ENCODE measurements at places on chromosomes 4 and X.

DNA sequence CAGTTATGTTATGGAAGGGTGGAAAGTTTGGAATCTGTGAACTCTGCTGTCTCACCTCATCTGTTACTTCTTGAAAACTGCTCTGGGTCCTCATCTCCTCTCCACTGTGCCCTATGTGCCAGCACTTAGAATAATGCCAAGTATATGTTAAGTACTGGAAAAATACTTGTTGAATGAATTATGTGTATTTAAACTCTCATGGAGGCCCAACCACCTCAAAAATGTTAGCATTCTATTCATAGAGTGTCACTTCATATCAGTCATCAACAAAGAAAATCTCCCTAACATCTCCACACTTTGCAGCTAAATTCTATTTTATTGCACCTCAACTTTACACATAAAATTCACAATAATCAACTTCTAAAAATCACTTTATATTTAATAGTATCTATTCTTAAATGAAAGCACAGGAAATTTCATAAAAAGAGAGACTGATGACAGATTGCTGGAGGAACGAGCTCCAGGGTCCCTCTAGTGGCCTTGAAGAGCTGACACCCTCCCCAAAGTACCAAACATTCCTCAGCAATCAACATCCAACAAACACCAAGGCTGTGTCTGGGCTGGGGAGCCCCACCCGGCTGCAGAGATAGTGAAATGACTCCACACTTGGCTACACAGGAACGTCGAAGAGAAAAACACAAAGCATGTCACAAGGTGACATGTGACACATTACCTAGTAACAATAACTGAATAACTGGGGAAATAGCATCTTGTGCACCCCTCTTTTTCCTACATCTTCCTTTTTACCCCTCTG lies 45.8 kb downstream of the SLC39A8 start:
- DNase-seq: no peak

DNA sequence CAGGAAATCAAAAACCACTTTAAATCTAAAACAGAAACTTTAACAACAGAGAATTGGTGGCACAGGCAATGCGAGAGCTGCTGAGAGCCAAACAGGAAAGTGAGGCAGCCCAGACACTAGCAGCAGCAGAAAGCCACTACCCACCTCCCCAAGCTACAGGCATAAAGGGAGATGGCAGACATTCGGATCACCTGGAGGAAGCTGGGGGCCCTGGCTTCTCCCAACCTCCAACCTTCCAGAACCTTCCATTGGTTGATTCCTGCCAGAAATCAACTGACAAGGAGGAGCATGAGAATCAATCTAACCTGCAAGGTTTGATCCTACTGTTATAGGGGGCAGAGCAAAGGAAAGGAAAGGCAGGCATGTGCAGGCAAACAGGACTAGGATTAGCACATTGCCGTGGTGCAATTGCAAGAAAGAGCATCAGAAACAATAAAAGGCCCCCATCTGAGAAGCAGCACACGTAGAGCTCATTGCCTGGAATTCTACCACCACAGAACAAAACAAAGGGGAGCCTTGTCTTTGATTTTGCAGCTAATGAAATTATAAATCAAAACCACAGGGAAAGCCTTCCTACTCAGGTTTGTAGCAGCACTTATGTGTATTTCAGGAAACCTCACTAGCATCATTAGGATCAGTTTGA lies 427.3 kb upstream of the RASGEF1B start:
- DNase-seq: no peak

DNA sequence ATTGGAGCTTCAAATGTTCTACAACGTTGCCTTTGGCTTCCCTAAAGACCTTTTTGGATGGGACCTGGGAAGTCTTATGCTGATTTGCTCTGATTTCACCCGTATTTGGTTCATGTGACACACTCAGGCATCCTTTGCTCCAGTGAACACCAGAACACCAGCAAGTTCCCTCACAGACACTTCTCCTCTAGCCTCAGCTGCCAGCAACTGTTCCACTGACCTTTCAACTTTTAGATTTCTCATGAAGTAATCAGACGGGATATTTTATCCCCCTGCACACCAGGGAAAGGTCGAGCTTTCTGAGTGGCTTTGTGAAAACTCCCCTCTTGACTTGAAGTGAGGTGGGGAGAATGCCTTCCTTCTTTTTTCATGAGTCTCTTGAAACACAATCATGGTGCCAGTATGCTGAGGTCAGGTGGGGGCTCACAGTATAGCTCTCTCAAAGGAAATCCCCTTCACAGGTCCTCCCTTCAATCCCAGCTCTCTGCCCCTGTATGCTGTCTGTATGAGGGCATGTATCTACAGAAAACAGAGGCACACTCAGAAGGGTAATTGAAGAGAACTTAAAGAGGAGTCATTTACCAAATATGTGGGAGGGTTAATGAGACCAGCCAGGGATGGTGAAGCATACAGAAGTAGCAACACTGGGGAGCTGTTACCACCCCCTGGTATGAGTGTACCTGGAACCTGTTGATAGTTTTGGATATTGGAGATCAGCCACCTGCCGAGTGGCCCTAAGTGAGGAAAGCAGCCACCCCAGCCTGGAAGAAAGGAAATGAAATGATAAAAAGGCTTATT lies 62.7 kb downstream of the FGFBP1 start:
- DNase-seq: no peak

DNA sequence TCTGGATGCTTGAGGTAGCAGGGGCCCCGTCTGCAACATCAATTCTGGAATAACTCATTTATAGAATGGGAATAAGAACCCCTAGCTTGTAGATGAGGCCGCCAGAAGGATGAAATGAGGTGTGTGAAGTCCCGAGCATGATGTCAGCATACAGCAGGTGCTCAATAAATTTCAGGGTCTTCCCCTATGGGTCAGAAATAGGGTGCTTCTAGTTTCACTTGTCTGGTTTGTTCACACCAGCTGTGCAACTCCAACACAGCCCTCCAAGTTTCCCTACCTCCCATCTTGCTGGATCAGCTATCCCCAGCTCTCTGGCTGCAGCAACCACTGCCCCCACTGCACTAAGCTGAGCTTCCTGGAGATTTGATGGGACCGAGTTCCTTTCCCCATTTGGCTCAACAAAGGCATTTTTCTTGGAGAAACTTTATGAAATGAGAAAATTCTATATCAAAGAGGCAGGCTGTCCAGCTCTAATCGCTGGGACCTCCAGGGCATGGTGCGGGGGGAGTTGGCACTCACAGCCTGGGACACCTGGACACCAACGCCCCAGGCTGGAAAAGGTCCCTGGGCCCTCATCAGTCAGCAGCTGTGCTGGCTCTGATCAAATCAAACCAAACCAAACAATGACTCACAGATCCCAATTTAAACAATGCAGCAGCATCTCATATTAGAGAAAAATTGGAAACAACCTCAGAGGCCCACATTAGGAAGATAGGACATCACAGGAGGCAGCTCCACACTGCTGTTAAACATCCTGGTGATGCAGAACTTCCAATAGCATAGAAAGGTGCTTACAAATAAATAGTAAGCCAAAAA lies 13.3 kb downstream of the SLC2A9 start:
- DNase-seq: no peak

DNA sequence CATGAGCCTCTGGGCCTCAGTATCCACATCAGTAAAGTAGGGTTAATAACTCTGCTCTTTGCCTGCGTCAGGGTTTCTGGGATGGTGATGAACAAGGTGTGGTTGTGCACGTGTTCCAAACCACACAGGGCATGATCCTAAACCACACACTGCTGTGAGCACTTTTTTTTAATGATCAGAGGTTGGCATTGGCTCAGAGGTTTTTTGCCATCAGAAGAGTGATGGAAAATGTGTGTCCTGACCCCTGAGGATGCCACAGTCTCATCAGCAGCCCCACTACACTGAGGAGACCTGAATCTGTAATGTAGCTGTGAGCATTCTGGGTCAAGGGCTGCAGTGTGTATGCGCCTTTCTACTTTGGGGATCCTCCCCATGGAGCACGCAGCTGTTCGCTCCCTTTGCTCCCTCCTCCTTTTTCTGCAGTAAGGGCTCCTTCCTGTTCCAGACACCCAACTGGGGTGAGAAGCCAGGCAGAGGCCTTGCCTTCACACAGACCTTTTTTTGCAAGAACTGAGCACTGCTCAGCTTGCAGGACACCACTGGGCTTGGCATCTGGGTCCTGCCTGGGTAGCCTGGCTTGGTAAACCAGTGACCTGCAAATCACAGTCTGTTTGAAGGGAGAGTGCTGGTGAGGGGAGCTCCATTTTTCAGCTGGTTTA lies 87.5 kb downstream of the MAMLD1 start:
- no peak for DNase-seq

GRCh38 chr4:137067735-137068134 lies 464.6 kb downstream of the PCDH18 start:
- no peak for DNase-seq

- no peak for DNase-seq
These were observed 358.2 kb upstream of the NR3C2 start for GRCh38 chr4:148800336-148800885.

- no peak for DNase-seq
These were observed 70.1 kb upstream of the ENPP6 start for GRCh38 chr4:184287697-184288255.

DNA sequence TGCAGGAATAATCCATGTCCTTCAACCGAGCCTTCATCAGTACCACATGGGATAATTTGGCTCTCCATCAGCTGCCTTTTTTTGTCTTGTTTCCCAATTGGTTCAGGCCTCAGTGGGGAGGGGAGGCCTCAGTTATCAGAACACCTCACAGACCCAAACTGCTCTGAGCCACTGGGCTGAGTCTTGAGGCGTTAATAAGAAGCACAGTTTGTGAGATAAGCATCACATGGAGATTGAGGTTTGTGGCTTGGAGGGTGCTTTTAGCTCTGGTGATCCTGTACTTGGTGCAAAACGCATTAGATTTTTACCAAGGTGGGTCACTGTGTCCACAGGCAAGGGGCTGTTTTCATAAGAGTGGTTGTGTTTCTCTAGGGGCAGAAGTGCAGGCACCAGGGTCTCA lies 82.8 kb upstream of the HPF1 start:
- no peak for DNase-seq

DNA sequence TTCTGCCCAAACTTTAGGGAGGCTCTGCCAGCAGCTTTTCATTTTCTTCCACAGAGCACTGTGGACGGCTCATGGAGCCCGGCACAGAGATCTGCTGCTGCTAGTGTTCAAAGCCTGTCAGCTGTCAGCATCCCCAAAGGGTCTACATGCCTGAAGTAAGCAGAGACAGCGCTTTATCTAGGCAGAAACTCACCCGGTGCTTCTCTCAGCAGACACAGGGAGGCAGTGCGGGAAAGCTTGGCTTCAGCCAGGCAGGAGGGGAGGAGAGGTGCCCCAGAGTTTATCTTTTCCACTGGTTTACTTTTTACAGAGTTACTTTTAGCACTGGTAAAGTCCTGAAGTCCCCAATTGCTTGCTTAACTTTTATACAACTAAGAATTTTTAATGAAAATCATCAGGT lies 339.3 kb downstream of the NKX6-1 start:
- no peak for DNase-seq

DNA sequence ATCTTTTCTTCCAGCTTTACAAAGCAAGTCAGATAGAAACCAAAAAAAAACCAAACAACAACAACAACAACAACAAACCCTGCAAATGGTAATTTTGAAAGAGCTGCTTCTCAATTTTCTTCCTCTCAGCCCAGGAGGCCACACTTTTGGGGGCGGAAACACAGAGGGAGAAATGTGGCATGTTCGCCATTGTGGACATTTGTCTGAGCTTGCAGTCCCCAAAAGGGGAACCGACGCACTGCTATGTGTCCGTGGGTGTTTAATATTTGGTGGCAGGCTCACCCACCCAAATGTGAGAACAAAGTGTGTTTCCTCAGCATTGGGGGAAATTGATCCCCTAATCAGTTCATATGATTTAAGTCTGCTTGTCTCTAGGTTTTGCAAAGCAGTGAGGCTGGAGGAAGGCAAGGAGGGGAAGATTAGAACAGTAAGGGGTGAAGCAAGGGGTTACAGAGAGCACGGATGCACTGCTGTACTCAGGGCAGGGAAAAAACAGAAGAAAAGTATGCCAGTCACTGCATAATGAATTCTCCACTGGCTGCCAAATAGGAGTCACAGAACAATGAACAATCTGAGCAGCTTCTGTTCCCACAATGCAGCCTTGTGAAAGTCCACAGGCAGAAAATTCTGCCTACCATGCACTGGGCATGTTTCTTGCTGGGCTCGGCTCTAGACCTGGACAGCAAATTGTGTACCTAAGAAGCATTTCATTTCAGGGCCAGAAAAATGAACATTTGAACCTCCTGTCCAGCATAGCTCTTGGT lies 74.7 kb upstream of the GPM6B start:
- DNase-seq: no peak

DNA sequence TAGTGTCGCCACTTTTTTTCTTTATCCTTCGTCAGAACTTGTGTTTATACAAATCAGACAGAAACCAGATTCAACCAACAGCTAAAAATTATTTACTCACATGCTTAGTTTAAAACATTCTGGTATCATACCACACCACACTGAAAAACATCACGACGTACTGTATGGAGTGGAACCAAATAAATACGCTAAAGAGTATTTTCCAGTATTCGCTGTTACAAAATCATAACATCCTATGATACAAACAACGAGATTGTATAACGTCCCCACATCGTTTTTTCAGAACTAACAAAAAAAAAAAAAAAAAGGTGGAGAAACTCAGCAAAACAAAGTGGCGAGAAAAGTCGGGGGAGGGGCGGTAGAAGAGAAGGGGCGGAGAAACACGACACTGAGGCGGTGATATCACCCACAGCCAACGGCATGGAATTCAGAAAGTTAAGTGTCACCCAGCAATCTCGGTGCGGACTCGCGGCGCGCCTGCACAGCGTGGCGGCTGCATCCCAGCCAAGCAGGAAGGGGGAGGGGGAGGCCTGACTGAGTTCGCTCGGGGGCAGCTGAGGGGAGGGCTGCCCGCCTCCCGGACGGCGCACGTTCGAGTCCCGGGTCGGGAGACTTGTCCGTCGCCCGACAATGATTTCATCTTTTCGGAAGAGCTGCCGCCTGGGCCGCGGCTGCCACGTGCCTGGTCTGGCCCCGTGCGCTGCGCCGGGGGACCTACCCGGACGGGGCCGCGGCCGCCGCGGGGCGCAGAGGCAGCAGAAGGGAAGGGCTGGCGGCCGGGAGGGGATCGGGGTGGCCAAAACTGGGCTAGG lies 920 bp downstream of the SETD7 start:
- peak; percentile 51 for DNase-seq

DNA sequence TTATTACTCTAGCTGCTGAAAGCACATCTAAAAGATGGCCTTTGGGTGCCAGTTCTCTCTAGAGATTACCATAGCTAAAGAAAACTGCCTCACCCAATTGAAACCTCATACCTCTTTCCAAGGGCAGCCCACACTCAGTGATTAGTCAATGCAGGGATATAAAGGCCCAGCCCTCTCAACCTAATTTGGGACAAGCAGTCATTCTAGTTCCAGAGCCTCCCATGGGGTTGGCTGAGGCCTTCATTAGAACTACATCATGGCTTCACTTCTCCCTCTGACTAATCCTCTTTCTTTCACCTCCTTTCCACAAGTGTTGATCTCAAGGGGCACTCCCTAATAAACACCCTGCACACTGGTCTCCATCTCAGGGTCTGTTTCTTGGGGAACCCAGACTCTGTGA lies 38.5 kb upstream of the C1GALT1C1 start:
- no peak for DNase-seq

DNA sequence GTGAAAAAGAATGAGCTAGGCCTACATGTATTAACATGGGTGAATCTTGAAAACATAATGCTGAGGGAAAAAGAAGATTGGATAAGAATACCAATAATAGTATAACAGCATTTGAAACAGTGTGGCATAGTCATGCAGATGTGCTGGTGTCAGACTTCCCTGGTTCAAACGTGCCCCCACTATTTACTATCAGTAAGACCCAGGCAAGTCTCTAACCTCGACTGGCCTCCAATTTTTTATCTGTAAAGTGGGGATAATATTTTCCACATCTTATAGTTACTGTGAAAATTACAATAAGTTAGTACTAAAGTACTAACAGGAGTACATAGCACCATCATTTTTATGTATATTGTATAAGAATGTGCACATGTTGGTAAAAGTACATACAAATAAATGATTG lies 17.0 kb upstream of the SLAIN2 start:
- no peak for DNase-seq

All from activated CD8-positive, alpha-beta memory T cell treated with anti-CD3 and anti-CD28 coated beads for 1 hour (primary cell).